ENCODE measurements at places on chromosomes 5 and 9.

DNA sequence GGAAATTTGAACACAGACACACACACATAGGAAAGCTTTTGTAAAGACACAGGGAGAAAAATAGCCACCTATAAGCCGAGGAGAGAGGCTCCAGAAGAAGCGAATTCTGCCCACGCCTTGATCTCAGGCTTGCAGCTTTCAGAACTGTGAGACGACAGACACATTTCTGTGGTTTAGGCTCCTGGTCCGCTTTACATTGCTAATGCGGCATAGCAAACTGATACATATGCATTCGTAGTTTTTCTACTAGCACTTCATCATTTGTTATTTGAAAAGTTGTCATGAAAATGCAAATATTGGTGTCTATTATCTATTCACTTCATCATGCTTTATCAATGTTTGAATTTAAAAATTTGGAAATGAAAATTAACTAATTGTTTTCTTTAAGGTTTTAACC, 674.9 kb downstream of the SEMA5A start:
- DNase-seq, result no peak

- DNase-seq, result no peak
These were observed 152.8 kb downstream of the TMEM167A start for GRCh38 chr5:82924226-82925060.

DNA sequence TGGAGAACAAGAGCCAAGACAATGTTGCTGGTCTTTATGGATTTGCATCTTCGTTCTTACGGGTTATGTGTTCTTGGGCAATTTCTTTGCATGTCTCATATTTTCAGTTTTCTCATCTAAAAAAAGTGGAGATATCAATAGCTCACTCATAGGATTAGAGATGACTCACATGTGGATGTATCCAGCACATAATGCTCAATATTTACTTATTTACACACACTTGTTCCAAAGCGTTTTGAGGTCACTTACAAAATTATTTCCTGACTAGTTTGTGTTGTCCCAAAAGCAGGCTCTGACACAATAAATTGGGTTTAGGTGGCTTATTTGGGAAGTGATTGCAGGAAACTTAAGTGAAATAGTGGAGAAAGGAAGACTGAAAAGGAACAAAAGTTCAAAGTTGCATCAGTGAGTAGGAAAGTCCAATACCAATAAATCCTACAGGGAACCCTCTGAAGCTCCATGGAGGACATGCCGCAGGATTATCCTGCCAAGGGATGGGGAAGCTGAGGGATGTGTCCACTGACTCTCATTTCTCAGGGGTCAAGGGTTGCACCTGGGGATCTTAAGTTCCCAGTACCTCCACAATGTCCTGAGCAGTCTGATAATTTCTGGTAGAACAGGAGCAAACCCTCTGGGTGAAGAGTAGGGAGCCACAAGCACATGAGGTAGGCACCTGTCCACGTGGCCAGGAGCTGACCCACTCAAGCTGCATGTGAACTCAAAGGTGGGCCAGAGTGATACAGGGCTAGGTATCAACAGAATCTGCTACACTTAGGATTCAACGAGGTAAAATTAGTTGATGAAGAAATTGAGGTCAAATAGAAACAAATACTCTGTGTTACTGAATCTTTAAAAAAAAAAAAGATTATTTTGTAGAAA, 37.4 kb upstream of the SLC44A1 start:
- DNase-seq, result peak; percentile 42

DNA sequence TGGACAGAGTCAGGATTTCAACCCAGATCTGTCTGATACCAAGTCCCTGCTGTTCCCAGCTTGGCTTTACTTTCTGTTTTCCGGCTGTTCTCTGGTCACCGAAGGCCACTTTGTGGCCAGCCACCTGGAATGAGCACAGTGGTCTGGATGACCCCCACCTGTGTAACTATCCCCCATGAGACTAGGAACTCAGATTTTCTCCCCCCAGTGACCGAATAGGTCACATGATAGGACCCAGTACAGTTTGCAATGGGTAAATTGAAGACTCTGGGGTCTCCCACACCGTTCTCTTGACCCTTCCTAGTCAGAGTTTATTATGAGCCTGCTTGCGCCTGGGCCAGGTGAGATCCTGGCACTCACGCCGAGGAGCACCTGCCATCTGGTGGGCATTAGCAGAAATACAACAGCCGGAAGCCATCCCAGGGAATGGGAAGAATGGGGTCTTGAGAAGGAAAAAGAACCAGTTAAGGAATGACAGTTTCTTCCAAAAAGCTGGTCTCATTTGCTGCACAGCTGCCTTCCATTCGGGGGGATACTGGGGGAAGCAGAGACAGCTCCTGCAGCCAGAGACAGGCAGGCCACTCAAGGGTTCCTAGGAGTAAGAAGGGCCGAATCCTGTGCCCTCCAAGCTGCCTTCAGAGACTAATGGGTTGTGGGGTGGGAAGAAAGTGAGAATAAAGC, 7.1 kb downstream of the PHYHD1 start:
- no peak for DNase-seq

- no peak for DNase-seq
These were observed 114.0 kb downstream of the DNAH5 start for GRCh38 chr5:13830536-13830935.

DNA sequence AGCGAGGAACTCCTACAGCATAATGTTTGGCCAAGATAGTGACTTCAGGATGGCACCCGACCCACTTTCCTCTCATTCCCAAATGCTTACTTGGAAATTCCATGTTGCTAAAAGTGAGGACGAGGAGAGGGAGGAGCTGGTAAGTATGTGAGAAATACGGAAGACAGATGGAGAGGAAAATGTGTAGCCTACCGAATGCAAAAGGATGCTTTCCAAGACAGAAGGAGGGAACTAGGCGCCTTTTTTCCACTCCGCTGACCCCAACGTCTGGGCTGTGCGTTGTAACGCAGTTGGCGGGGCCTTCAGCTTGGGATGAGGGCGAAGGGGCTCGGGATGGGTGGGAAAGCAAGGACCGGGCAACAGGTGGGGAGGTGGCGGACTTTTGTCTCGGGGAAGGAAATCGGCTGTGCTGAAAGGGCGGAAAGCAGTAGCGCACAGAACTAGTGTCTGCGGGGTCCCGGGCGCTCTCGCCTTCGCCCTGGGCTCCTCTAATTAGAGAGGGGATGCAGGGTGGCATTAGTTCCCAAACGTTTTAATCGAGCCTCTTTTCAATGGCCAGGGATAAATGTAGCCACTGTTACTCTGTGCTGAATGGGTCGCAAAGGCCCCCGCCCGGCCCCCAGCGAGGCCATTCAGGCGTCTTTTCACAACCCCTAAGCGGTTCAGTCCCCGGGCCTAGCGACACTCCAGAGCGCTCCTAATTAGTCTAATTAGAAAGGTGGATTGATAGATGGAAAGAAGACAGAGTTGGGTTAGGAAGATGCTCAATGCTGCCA, 12.6 kb downstream of the FOXD1 start:
- DNase-seq, result no peak

GRCh38 chr5:125657936-125658335, 765.3 kb upstream of the GRAMD2B start:
- DNase-seq, result no peak

DNA sequence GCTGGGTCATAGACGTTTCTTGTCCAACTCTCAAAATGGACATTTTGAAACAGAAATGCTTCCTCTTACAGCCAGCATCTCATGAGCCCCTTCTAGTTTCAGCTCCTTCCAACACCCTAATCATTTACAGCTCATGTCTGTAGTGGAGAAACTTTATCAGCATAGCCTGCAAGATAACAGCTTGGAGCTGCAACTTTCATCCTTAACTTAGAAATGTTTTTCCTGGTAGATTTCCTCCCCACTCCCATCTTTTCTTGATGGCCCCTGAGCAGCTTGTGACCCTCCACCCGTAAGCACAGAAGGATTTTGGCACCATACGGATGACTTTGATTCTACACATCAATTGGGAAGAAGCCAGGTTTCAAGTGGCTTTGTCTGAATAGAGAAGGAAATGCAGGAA, 53.5 kb upstream of the TGFBR1 start:
- no peak for DNase-seq

DNA sequence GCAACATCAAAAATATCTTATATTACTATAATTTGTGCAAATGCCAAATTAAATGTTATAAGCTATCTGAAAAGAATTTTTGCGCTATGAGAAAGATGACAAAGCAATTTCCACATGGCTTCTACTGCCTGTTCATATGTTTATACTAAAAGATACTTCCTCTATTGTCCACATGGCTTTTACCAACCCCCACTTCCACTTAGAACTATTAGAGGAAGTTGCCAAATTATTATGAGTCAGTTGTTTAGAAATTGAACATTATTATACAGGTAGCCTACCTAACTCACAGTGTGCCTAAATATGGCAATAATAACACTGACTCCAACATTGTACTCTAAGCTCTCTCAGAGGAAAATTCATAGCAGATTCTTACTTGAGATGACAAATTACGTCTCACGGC, 37.6 kb upstream of the SLC27A6 start:
- DNase-seq, result no peak

DNA sequence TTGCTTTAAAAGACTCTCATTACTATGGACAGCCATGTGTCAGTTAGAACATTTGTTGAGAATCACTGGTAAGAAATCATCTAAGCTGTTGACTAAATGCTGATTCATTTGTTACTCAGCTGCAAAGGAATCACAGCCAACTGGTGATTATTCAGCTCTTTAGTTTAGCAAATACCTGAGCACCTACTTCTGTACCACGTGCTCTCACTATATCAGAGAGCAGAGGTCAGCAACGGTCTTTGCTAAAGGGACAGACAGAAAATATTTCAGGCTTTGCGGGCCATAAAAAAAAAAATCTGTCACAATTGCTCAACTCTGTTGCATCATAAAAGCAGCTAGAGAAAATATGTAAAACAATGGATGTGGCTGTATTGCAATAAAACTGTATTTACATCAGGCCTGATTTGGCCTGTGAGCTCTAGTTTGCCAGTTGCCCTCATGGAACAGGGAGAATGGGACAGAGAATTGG, 377.6 kb downstream of the DNAH5 start:
- peak; percentile 62 for DNase-seq

- DNase-seq, result peak; percentile 46
These were observed 69.3 kb downstream of the DTWD2 start for GRCh38 chr5:118919016-118919415.

GRCh38 chr9:31996331-31996730, 388.1 kb upstream of the ACO1 start:
- DNase-seq, result no peak

DNA sequence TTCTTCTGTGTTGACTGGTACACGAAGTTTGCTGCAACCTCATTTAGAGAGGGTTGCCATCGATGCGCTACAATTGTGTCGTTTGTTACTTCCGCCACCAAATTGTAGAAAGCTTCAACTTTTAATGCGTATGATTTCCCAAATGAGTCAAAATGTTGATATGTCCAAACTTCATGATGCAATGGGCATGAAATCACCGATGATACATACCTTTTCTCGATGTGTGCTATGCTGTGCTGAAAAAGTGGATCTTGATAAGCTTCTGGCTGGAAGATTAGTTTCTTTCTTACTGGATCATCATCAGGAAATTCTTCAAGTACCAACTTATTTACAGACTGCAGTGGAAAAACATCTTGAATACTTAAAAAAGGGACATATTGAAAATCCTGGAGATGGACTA, 65.7 kb downstream of the TMEM38B start:
- peak; percentile 1 for DNase-seq
